ENCODE measurements at places on chromosomes 2 and 18.

DNA sequence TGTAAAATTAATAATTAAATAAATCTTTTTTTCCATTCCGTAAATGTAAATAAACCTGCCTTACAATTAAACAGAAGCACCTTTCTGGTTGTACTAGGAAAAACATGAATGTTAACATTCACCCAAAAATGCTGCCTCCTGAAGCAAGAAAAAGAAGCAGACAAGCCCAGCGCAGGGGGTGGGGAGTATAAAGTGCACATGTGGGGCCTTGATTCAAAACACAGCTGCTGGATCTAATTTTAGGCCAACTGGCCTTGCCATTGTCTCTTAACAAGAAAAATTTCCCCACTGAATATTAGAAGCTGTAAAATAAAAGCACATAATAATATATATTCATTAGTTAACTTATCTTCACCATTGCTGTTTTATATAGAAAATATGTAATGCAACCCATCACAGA is 28.3 kb downstream of the TCF4 start:
- DNase-seq, result no peak

DNA sequence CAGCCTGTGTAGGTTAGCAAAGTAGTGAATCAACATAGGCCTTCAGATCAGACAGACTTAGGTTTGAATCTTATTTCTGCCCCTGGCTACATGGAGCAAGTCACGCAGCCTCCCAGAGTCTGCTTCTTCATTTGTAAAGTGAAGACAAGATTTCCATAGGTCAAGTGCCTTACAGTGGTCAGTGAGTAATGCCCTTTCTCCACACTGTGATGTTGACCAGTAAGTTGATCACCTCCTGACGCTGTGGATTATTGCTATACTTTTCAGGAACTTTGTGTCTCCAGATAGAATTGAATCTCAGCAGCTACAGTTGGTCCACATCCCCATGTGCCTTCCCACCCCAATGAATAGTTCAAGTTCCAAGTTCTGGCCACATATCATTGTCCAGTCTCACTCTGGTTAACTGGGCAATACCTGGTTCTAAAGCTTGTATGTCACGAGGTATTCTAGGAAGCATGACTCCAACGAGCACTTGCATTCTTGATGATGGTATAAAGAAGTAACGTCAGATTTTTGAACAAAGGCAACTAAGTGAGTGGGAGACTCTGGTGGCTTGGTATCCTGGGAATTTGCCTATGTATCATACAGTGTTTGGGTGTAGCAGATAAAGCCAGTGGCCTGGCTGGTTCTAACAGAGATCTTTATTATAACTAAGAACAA is 2.1 kb upstream of the CLIP4 start:
- peak; percentile 89 for DNase-seq

DNA sequence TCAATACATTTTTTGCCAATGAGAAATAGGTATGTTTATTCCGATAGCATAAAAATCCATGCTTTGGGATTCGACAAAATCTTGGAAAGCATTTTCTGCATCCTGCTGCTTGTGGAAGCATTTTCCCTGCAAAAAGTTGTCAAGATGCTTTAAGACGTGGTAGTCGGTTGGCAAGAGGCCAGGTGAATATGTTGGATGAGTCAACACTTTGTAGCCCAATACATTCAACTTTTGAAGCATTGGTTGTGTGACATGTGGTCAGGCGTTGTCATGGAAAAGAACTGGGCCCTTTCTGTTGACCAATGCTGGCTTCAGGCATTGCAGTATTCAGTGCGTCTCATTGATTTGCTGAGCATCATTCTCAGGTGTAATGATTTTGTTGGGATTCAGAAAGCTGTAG is 764.5 kb downstream of the TRIB2 start:
- no peak for DNase-seq

- DNase-seq, result no peak
These were observed 13.8 kb upstream of the KCNS3 start for GRCh38 chr2:17864676-17865075.

DNA sequence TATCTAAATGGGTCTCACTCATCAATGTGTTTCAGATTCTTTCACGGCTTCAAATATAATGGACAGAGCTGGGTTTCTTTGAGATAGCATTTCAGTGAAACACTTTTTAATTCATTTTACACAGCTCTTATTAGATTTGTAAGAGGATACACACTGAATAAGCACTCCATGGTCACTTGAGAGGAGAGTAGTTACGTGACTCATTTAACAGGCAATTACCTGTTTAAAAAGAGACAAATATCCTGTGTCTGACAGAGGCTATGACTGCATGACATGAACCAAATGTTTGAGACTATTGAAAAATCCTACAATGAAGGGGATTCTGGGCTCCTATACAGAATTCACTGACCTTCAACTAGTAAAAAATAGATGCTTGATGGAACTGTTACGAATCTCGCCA is 786.9 kb downstream of the EPHA4 start:
- DNase-seq, result no peak

- DNase-seq, result no peak
These were observed 24.1 kb upstream of the PLEKHM3 start for GRCh38 chr2:208049441-208049840.

GRCh38 chr2:44548221-44549098 is 186.7 kb downstream of the CAMKMT start:
- DNase-seq, result no peak

DNA sequence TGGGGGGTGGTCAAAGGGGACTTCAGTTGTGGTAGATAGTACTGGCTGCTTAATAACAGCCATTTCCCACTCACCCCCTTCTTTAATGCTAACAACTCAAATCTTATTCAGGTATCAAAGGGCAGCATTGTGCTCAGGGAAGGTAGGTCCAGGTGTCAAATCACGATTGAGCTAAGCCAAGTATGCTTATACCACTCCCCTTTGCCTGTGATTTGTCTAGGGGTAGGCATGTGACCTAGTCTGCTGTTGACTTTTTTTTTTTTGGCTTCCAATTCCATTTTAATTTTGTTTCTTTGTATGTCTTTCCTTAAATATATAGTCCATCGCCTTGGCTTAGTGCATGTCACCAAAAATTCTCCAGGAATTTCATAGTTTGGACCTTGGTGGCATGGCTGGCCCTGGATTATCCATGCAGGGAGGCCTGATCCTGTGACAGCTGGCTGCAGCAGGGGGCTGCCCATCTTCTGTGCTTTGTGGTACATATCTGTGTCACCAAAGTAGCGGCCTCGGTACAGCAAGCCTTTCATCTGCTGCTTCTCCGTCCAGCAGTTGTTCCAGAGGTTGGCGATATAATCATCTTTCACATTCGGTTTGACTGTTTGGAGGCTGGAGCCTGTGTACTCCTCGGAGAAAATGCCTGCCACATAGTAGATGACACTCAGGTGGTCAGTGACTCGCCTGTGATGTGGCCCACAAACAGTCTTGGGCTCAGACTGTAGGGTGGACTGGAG is 68.1 kb upstream of the SPRED2 start:
- no peak for DNase-seq

- DNase-seq, result no peak
These were observed 137.8 kb downstream of the LAMA3 start for GRCh38 chr18:23826850-23827620.

DNA sequence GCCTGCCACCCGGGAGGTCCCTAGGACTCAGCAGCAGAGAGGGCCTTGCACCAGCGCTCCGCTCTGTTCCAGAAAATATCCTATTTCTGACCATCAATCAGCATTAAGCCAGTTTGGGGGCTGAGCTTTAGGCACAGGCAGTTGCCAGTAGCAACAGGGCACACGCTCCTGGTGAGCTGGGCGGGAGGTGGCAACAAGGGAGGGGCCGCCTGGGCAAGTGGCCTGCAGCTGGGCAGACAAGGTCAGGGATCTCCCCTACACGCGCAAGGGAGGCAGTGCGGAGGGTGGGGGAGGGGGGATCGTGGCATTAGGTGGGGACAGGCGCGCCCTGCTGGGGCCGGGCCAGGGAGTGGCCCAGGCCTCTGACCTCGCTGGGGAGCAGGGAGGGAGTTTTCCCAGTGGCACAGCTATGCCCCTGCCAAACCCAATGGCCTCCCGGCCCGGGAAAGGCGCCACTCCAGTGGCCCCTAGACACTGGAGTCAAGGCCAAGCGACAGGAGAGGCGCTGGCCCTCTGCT is 302.8 kb downstream of the NCKAP5 start:
- DNase-seq, result no peak

DNA sequence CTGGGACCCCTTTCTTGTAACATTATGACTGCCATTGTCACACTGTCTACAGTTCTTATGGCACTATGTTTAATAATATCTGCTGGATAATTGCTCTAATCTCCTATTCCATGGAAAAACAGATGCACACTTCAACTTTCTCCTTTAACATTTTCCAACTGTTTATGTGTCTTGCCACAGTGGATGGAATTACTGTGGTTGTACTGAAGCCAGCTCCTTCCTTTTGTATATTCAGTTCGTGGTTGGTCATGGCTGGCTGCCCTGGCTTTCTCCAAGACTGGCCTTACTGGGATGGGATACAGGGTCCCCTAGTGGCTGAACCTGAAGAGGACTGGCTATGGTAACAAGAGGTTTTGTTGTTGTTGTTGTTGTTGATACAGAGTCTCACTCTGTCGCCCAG is 113.9 kb downstream of the SS18 start:
- no peak for DNase-seq

GRCh38 chr2:101360232-101360631 is 27.1 kb downstream of the CREG2 start:
- no peak for DNase-seq

DNA sequence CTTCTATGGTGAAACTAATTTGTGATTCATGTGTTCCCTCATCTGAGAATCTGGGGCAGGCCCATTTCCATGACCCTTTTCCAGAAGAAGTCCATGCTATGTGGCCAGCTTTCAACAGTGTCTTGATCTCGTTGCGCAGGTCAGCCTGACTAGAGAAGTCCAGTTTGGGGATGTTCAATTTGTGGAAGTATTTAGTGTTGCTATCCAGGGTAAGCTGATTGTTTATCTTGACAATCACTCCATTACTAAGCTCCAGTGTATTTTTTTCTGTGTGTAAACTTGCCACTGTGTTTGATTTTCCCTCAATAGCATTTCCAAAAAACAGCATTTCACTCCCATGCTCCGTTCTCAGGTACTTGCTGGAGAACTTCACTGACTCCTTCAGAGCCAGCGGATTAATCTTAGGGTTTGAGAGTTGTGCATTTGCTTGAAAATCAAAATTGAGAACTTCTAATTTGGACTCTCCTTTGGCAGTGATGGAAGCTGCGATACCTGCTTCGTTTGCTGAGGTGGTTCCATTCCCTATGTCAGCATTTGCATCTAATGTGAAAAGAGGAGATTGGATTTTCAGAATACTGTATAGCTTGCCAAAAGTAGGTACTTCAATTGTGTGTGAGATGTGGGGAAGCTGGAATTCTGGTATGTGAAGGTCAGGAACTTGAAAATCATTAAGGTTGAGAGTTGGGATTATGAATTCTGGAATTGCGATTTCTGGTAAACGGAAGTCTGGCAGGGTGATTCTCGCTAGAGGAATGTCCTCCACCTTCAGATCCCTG is 35.7 kb downstream of the APOB start:
- no peak for DNase-seq

DNA sequence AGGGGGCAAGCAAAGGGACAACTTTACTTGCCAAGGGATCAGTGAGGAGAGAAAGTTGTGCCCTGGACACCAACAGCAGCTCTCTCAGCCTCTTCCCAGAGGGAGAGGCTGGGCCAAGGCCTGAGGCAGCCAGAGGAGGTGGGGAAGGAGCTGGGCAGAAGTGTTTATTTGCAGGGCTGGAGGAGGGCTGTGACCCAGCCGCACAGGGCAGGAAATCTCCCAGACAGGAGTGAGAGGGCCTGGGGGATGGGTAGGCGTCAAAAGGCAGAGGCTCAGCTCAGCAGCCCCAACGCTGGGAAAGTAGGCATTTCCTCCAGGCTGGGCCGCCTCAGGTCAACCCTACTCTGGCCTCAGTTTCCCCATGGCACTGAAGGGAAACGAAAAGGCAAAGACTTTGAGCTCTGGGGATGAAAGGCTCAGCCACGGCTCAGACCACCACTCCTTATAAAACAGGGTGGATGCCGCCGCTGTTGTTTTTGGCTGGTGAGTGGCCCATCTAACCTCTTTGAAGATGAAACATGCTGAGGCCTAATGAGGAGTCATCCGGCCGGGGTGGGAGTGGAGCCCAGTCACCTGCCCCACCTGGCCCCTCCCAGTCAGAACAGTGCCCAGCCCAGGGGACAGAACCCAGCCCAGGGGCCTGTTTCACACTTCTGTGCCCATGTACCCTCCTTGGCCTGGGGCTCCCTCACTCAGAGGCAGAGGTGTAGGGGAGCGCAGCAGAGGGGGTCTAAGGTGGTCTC is 21.9 kb upstream of the SEMA4C start:
- DNase-seq, result no peak

DNA sequence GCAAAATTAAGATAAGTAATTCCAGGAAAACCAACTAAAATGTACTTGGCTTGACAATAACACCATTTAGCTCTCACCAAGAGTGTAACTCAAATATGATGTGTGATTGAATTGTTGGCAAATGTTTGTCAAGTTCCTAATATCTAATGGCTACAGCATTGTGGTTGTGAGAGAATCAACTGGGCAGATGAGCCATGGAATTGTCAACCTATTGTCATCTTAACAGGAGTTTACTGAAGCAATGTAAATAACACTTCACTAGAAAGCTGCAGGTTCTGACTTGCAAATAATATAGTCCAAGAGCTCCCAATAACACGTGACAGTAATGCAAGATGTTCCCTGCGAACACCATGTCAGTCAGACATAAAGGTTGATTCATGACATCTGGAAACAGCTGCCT is 495.2 kb upstream of the MEIS1 start:
- no peak for DNase-seq

- DNase-seq, result no peak
These were observed 423.4 kb downstream of the RND3 start for GRCh38 chr2:150063931-150064548.

GRCh38 chr18:7207366-7207915 is 23.4 kb upstream of the LRRC30 start:
- DNase-seq, result no peak

- DNase-seq, result no peak
These were observed 75.6 kb downstream of the TMEM247 start for GRCh38 chr2:46555011-46555410.

GRCh38 chr2:169034256-169034655 is 3.1 kb upstream of the ABCB11 start:
- no peak for DNase-seq

- DNase-seq, result peak; percentile 70
These were observed 11.3 kb upstream of the KCNF1 start for GRCh38 chr2:10900216-10901109.

GRCh38 chr2:1833726-1834125 is 89.4 kb upstream of the PXDN start:
- DNase-seq, result no peak

DNA sequence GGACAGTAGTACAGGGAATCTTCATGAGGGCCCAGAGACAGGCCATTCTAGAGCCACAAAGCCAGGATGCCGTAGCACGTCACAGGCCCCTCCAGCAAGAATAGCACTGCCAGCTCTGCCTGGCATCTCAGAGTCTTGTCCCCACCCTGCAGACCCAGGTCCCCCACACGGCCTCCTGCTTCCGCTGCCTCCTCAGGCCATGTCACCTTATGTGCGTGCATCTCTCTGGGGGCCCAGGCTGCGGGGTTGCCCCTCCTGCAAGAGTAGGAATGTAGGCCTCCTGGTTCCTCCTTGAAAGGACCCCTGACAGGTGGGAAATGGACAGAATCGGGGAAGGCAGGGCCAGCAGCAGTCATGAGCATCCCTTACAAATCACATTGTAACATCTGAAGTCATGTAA is 49.8 kb downstream of the ADI1 start:
- DNase-seq, result no peak

Measured in inflammatory macrophage (primary cell).